ENCODE measurements at places on chromosomes 6 and 20.

DNA sequence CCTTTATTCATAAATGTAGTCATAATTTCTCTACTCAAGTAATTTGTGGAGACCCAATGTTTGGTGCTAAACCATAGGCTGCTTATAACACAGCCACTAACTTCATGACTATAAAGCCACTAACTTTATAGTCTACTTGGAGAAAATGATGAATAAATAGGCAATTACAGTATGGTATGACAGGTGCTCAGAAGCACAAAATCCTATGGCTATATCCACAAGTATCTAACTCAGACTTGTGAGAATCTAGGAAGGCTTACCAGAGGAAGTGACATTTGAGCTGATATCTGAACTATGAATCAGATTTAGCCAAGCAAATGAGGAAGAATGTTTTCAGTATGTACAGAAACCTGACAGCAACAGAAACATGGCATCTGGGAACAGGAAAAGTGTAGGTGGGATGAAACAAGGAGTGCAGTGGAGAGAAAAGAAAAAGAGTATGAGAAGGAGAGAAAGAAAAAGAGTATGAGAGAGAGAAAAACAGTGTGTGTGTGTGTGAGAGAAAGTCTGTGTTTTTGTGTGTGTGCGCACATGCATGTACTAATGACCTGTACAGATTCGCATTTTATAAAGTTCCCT, 59.9 kb downstream of the REV3L start:
- DNase-seq, result no peak

- DNase-seq, result no peak
Observed at GRCh38 chr6:37068356-37069270, 63.2 kb downstream of the FGD2 start.

- no peak for DNase-seq
Observed at GRCh38 chr20:63332488-63333240, 28.5 kb downstream of the CHRNA4 start.

DNA sequence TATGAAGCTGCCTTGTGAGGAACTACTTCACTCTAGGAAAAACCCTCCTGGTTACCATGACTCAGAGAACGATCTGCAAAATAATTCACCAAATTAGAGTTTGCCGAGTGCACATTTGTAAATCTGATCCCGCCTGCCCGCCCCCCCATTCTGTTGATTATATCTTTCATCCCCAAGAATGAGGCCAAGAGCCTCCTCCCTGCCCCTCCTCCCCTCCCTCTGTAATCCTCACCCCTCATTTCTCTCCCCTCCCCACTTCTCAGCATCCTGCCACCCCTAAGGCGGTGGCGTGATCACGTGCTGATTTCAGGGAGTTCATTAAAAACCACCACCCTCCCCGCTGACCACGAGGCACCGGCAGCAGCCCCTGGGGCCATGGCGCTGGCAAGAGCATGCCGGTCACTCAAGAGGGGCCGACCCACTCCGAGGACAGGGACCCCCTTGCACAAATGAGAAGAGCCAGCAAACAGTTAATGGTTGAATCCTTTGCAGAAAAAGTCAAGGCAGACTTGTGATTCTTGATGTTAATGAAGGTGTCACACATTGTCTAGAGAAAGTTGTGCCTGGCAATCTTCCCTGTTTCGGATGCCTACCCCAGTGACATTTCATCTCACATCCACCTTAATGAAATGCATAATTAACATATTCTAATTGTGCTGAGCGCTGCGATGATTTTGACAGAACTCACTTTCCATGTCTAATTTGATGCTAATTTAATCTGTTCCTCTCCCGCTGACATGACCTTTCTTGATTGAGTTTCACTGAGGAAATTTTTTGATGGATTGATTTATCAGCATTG, 247.9 kb downstream of the ZNF217 start:
- no peak for DNase-seq

GRCh38 chr20:53736757-53737395, 143.2 kb upstream of the ZNF217 start:
- no peak for DNase-seq

GRCh38 chr6:158774717-158775449, 44.3 kb downstream of the EZR start:
- DNase-seq, result no peak

GRCh38 chr20:8212286-8212685, 80.2 kb downstream of the PLCB1 start:
- DNase-seq, result no peak

GRCh38 chr6:112202639-112203341, 51.6 kb downstream of the LAMA4 start:
- no peak for DNase-seq

DNA sequence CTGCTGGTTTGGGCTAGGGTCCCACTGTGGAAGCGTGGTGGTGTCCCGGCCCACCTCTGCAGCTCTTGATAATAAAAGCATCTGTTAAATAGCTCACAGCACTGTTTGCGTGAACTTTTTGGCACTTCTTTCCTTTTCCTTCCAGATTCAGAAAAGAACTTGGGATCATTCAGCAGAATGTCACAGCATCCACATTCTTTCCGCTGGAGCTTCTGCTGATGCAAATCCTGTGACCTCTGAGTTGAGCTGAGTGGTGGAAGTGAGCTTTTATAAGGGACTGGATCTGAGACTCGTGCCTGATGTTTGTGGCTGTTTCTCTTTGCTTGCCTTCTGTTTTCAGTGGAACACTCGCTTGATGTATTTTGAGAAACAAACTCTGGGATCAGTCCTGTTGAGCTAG, 3.9 kb downstream of the OSBPL2 start:
- no peak for DNase-seq

DNA sequence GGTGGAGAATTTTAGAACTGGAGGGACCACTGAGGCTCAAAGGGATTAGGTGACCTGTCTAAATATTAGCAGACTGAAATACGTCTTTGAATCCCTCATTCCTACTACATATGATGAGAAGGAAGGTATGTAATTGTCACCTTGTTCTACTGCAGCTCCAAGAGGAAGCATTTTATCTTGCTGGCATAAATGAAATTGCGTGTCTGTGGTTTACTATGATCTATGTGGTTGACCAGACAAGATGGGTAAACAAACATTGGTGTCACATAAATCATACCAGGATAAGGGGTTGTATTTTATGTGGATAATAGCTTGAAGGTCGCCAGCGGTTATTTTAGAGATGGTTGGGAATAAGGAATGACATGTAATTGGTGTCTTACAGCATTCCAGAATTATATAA, 78.2 kb downstream of the LAMA4 start:
- DNase-seq, result no peak

DNA sequence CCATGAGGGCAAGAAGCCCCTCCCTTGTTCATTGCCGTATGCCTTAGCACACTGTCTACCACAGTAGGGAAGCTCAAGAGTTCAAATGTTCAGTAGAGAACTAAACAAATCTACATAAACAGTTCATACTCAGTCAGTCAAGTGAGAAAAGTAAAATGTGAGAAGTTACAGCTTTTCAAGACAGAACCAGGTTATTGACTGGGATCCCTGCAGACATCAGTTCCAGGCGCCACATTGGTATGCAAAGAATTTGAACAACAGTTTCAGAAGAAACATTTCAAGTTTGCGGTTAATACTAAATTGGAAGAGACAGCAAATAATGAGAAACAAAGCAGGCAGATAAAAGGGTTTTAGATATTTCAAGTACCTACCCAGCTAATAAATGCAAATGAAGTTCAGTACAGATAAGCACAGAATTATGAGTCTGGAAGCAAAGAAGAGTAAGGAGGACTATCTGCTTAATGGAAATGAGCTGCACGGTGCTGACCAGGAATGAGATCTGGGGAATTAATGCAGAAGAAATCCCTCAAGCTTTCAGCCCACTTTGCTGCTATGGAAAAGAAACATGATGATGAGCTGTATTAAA, 246.2 kb downstream of the HACE1 start:
- no peak for DNase-seq

- no peak for DNase-seq
Observed at GRCh38 chr6:4553387-4553786, 222.8 kb upstream of the CDYL start.

DNA sequence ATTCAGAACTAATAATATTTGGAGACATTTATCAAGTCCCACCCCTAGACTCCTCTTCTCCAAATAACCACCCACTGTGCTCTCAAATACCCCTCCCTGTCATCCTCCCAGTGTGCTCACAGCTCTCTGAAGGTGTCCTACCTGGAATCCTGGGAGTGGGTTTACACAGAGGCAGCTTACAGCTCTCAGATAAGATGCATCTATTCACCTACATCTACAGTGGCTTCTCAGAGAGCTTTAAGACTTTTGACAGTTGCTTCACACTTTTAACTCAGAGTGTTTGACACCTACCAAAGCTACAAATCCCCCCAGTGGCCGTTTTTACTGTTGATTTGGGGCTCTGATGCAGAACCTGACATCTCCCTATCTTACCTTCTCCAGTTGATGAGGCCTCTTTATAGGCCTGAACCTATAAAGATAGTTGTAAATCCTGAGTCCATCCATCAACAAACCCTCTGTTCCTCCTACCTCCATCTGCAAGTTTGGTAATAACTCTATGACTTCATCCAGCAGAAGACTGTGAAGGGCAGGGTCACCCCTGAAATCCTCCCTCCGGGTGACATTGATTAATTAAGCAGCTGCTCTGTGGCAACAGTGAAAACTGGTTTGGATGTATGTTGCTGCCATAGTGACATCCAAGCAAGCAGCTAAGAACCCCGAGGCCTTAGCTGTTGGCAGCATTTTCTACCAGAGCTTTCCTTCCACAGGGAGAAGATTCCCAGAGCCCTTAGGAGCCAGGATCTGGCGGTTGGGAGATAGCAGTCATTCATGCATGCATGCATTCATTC, 226.1 kb upstream of the RREB1 start:
- no peak for DNase-seq

DNA sequence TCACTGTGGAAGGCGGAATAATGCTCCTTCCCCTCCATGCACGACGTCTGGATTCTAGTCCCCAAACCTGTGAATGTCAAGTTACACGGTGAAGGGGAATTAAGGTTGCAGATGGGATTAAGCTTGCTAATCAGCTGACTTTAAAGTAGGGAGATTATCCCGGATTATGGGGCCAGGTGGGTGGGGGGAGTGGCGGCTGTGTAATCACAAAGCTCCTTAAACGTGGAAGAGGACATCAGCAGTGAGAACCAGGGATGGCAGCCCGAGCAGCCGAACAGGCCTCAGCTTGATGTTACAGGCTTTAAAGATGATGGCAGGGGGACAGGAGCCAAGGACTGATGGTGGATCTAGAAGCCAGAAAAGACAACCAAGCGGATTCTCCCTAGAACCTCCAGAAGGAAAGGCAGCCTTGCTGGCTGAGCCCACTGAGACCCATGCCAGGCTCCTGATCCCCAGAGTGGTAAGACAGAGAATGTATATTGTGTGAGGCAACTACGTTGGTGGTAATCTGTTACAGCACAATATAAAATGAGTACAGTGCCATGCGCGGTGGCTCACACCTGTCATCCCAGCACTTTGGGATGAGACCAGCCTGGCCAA, 117.5 kb downstream of the SCML4 start:
- DNase-seq, result no peak

DNA sequence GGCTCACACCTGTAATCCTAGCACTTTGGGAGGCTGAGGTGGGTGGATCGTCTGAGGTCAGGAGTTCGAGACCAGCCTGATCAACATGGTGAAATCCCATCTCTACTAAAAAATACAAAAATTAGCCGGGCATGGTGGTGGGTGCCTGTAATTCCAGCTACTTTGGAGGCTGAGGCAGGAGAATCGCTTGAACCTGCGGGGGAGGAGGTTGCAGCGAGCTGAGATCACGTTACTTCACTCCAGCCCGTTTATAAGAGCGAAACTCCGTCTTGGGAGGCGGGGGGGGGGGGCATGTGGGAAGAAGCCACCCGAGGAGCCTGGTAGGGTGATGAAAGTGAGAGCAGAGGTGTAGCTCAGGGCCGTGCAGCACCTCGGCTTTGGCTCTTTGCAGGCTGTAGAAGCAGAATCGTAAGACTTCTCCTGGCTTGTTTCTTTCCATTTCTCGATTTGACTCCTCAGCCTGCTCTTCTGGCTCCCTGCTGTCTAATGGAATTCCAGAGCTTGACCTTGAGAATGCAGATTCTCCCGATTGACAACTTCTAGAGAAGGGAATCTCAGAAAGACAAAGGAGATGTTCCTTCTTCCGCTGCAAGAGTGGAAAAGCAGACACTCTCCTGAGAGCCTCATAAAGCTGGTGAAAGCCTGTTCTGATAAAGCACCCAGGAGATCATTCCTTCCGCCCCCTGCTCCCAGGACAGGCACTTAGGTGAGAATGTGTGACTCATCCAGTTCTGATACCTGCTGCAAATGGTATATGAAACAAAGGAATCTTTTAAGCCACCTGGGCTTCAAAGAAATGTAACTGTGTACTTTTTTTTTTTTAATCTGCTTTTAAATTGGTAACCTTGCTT, 26.0 kb upstream of the PPP1R16B start:
- no peak for DNase-seq

- DNase-seq, result no peak
Observed at GRCh38 chr20:43844778-43845614, 69.7 kb upstream of the TOX2 start.

DNA sequence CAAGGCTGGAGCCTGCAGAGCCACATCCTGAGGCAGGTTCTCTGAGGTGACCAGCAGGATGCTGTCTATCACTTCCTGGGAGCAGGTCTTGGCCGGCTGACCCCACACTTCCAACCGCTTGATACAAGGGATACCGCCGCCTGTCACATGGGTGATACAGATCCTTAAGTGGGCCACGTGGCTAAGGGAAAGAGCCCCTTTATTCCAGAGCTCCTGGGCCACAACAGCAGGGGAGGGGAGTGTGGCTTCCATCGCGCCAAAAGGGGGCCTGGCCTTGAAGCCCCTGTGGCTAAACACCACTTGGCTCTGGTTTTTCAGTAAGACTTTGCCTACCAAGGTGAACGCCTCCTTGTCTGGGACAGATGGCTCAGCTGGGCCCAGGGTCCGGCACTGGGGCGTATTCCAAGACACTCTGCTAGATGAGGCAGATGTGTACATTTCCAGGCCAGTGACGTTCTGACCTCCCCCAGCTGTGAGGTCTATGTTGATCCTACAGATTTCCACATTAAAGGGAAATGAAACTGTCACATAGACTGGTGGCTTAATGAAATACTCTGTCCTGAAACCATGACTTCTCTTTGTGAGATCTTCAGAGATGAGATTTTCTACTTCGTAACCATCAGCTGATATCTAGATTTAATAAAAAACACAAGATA, 37.6 kb upstream of the AVP start:
- no peak for DNase-seq

GRCh38 chr20:37351689-37352607, 6.0 kb downstream of the SRC start:
- no peak for DNase-seq

DNA sequence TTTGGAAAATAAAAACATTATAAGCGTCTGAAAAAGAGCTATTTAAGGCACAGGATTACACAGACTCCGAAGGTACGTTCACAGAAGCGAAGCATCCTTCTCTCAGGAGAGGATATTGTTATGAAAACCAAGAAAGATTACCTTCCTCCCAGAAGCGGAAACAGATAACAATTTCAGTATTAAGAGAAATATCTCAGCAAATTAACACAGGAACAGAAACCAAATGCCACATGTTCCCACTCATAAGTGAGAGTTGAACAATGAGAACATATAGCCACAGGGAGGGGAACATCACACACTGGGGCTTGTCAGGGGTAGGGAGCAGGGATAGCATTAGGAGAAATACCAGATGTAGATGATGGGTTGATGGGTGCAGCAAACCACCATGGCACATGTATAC, 109.7 kb downstream of the CDK19 start:
- no peak for DNase-seq

GRCh38 chr6:30768634-30769087, 24.3 kb upstream of the IER3 start:
- DNase-seq, result no peak

All from CD4-positive, alpha-beta T cell treated with Interleukin-15 for 4 hours (primary cell).